ENCODE measurements at places on chromosomes 6 and 20.

- DNase-seq, result no peak
These were observed 78.1 kb downstream of the UNC5CL start for GRCh38 chr6:40960742-40961430.

GRCh38 chr20:24379484-24379927 is 89.9 kb upstream of the SYNDIG1 start:
- no peak for DNase-seq

DNA sequence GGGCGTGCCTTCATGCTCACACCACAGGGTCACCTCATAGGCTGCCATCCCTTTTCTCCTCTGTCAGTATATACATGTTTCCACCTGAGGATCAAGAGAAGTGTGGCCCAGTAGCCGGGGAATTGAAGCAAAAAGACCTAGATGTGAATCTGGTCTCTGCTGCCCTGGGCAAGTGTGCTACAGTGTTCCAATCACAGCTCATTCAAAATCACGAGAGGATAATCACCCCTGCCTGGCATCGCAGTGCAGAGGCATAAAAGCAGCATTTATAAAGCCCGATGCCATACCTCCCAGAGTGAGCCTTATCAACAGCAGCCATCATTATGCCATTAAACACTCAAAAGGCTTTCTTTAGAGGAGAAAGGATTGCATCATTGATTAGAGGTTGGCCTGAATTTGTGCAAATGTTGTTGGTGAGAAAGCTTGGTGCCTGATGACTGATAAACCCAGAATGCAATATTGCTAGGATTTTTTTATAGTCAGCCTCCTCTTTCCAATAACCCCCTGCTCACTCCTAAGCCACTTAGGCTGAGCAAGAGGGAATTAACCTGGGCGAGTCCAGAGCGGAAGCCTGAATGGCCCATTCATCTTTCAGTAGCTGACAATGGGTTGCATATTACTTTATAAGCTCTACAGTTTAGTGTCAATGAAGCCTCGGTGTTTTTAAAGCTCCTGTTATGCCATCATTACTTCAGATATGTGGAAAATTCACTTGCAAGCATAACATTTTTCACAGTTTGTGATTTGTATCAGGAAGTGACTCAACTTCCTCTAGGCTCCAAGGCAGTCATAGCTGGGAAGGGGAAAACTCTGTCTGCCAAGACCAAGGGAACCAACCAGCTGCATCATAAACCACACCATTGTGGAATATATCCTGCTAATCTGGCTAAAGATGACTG is 92.5 kb upstream of the NXT1 start:
- no peak for DNase-seq

DNA sequence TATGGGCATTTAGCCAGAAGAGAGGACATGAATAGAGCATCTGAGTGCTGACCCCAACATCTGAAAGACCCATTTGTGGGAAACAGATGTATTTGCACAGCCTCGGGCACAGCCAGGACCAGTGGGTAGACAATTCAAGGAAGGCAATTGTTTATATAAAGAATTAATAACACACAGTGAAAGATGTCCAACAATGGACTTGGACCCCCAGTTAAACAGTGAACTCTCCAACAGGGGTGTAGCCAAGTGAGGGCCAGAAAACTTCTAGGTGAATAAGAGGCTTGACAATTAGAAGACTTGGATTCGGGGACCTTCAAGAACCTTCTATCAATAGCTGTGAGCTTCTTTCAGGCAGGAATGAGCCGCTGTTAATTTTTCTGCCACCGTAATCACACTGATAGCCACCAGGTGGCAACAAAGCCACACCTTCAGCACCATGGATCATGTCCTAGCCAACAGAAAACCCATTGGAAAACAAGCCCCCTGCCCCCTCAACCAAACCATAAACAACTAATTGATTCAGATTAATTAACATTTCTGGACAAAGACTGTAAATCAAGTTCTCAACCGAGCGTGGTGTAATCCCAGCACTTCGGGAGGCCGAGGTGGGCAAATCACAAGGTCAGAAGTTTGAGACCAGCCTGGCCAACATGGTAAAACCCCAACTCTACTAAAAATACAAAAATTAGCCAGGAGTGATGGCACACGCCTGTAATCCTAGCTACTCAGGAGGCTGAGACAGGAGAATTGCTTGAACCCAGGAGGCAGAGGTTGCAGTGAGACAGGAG is 8.8 kb upstream of the SRSF6 start:
- no peak for DNase-seq

DNA sequence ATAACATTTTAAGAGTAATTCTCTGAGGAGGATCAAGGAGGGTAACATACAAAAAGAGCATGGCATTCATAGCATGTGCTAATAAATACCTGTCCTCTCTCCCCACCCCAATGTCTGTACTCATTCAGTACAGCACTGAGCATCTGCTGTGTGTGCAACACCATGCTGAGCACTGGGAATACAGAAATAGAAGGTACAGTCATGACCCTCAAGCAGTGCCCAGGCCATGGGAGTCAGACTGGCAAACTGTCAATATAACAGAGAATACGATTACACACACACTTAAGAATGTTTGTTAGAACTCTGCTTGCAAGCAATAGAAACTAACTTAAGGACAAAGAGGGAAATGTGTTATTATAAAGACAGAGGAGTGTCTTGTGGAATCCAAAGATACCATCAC is 24.7 kb upstream of the ZFAND3 start:
- DNase-seq, result no peak

GRCh38 chr6:150932996-150933395 is 67.5 kb downstream of the MTHFD1L start:
- DNase-seq, result no peak

GRCh38 chr20:20405623-20406022 is 37.7 kb downstream of the INSM1 start:
- no peak for DNase-seq

DNA sequence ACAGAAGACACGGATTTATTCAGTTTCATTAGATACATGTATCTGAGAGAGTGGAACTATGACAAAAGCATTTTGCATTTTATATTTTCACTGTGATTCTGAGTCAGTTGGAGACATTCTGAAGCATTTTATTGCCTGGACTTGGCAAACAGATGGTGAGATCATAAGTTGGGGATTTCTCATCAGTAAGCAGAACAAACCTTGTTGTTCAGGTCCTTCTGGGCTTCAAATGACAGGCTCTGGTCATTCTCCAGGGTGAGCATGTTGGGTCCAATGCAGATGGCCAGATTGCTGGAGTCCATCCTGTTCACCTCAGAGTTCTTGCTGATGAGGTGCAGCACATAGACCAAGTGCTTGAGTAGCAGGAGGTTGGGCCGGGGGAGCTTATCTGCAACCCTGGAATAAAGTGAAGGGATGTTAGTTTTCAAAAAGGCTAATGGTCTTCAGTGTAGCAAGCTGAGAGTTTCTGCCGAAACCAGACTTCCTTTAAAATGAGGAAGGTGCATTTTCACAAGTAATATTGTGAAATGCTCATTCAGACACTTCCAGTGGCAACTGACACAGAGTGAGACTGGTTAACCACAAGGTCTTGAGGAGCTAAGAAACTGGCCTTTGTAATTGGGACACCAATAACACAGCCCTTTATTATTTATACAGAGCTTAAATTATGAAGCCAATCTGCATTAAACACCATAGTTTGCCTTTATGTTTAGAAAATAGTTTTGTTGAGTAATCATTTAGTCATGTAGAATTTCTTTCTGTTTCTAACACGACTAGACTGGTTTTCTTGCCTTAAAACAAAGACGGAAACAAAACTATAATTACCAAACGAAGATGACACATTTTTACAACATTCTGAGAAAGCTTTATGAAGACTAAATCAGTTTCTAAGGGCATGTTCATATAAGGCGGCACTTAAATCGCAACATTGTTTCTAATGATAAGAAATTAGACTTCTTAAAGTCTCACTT is 5.6 kb downstream of the TAGAP start:
- no peak for DNase-seq

GRCh38 chr6:27177485-27178406 is 69.8 kb upstream of the PRSS16 start:
- DNase-seq, result peak; percentile 50

GRCh38 chr20:38548356-38549083 is 32.5 kb upstream of the ADIG start:
- no peak for DNase-seq

- no peak for DNase-seq
These were observed 11.3 kb downstream of the RBM38 start for GRCh38 chr20:57402206-57403125.

DNA sequence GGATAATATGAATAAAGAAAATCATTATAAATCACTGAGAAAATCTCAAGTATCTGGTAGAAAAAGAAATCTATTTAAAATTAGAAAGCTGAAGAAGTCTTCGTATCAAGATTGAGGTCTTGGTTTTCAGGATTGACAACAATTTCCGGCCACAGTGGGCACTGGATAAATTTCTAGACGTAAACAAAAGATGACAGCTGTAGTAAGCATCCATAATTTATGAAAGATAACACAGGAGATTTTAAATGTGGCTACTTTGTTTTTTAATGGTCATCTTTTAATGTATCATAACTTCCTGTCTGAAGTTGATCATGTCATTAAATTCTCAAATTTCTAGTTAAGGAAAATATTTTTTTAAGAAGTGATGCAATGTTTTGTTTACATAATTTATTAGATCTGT is 444.2 kb downstream of the HTR1B start:
- no peak for DNase-seq

GRCh38 chr6:15265787-15266186 is 19.9 kb downstream of the JARID2 start:
- no peak for DNase-seq

GRCh38 chr20:33862709-33863403 is 51.7 kb downstream of the CHMP4B start:
- no peak for DNase-seq

DNA sequence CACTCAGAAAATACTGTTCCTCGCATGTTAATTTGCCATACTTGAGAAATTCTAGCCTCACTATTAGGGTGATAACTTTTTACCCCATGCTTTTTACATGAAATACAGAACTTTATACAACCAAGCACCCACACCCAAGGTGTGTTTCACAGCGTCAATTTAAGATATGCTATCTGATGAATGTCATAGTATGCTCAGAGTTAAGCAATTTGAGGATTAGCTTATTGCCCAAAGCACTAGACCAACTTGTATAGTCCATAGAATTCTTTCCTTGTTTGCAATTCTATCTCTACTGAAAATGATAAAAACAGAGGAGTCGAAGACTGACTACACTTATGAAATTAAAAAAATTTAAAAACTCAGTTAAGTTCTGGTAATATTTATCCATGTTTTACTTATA is 82.1 kb upstream of the CARMIL1 start:
- no peak for DNase-seq

GRCh38 chr6:126374372-126374771 is 34.5 kb downstream of the CENPW start:
- DNase-seq, result no peak

DNA sequence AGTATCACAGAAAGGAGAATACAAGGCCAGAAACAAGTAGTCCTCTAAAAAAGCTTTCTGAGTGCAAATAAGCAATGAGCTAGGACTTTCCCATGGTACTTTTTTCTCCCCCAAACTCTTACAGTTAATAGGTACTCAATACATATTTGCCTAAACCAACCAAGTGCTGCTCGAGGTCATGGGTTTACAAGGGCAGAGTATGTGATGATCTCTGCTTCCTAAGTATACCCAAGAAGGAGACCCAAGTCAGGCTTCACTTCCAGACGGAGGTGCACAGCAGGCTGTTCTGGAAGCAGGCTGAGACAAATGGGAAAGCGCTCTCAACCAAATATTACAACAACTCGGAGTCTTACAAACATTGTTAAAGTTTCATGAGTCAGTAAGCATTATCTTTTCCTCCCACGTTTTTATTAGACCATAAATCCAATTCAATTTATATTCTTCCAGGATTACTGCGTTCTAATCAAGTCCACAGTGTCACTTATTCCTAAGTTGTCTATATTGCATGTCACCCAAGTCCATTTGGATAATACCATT is 8.1 kb downstream of the FYN start:
- no peak for DNase-seq
